DND-41 (cell line): ENCODE measurements at places on chromosomes 13 and 19.

GRCh38 chr19:29084266-29084665, 128.7 kb downstream of the UQCRFS1 start:
- DNase-seq, result no peak

DNA sequence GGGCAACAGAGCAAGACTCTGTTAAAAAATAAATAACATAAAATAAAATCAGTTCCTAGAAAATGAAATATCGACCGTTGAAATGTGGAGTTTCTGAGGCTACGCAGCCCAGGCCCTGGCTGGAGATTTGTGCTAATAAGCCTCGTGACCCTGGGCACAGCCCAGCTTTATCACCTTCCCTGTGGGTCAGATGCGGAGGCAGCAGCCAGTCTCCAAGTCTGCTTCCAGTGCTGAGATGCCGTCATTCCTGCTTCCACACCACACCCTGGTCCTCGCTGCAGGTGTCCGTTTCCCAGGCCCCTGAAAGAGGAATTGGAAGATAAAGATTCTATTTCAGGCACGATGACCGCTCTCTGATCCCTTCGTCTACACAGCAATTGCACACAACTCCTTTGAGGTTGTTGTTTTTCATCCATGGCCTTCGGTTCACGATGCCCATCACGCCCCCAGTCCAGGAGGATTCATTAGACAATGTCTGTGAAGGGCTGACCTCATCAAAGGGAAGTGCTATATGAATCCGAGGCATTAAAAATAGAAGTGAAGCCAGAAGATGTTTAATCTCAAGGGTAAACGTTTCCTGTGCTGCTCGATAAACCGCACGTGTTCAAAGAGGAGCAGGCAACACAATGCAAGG, 48.3 kb upstream of the ATP11A start:
- no peak for DNase-seq

GRCh38 chr19:13652810-13653590, 111.3 kb upstream of the MRI1 start:
- peak; percentile 15 for DNase-seq

DNA sequence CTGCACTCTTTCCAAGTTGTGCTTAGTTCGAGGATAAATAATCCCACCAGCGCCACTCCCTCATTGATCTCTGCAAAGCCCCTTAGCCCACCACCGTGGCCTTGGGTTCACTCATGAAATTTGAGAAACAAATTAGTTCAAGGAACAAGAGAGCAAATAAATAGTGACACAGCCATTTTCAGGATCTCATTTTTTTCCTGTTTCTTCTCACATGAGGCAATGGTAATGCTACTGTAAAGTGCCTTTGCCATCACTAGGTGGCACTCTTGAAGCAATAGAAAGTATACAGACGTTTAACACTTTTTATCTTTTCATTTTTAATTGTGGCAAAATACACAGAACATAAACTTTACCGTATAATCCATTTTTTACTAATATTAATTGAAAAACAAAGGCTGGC, 76.8 kb upstream of the ZNF835 start:
- peak; percentile 8 for DNase-seq

GRCh38 chr19:46076031-46076880, 35.5 kb upstream of the IGFL4 start:
- no peak for DNase-seq

DNA sequence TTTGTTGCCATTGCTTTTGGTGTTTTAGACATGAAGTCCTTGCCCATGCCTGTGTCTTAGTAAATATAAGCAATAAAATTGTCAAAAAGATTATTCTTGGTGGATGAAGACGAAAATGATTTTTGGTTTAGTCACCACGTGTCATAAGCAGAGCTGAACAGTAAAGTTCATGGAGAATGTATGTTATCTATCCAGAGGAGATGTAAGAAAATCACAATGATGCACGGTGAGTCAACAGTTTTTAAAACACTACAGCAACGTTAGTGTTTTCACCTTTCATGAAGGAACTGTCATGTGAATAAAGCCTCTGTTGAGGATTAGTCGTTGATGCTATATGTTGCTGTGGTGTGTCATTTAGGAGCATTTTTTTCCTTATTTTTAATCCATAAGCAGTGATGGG, 137.6 kb downstream of the GPC6 start:
- no peak for DNase-seq

DNA sequence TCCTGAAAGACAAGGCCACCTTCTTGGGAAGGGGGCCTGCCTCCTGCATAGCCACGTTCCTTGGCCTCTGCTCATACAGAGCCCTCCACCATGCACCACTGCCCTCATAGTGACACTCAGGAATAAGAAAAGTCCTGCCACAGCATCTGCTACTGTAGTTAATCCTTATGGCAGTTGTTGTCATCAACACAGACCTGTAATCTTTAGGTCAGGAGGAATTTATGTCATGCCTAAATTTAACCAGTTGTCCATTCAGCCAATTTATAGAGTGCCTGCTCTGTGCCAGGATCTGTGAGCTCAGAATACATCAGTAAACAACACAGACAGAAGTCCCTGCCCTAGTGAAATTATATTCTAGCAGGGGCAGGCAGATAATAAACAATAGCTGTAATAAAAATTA, 44.4 kb downstream of the FAM124A start:
- no peak for DNase-seq

GRCh38 chr19:38709671-38710415, 34.4 kb downstream of the CAPN12 start:
- DNase-seq, result no peak
